ENCODE measurements at places on chromosomes 11 and 22. TPM values are rescaled to one million over a fixed set of nuclear protein-coding genes. Genes with fewer than 3 reads are reported as not detected.

The PIWIL4 gene
- polyA plus RNA-seq: 2.6 TPM

The SART1 gene
- polyA plus RNA-seq: 48.7 TPM

The OR5L2 gene
- polyA plus RNA-seq: not detected

The MB gene
- 0.84 TPM for polyA plus RNA-seq

The RASD2 gene
- 1.1 TPM for polyA plus RNA-seq

The PLEKHB1 gene
- 30.4 TPM for polyA plus RNA-seq

The KREMEN1 gene
- polyA plus RNA-seq: 9.3 TPM

The LDLRAD3 gene
- polyA plus RNA-seq: 1.2 TPM

The LDHAL6A gene
- 0.47 TPM for polyA plus RNA-seq

The CCDC15 gene
- polyA plus RNA-seq: 0.22 TPM

DNA sequence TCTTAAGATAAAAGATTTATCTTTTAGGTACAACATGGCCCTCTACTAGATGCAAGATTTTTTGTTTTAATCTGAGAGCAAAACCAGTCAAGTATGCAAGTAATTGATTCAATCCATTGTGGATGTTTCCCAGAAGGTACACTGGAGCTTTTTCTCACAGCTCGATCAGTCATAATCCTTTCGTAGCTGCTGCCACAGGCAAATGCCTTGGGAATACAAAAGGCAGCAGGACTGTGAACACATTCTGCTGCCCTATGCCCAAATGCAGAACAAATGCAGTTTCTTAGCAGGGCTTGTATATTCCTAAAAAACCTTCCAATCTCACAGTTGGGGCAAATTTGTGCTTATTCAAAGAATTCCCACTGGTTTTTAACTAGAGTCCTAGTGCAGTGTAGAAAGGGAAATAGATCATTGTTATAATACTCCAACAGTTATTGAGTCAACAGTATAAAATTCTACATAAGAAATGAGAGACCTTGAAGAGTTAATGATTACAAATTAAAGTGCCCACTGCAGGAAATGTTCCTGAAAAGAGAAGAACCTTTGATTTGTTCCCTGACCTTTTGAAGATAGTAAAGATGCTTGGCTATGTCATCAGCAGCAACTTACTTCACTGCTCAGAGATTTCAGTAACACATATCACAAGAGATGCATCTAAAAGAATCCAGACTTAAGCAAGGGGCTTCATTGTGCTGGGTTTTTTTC lies 14.1 kb downstream of the LPXN start:
- DNase-seq: no peak

DNA sequence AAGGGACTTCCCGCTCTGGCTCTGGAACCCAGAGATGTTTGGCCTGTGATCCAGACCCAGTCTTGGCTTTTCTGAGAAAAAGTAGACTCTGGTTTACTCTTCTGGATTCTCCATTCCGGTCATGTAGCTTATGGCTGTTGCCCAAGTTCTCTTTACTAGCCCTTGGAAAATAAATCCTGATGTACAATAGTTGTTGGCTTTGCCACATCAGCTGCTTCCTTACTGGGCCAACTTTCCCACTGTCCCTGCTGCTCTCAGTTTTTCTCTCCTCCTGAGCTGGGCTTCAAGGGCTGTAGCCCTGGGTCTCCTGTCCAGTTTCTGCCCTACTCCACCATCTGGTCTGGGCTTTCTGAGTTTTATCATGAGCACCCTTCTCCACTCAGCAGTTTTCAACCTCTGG lies 12.5 kb downstream of the PATZ1 start:
- DNase-seq: no peak

DNA sequence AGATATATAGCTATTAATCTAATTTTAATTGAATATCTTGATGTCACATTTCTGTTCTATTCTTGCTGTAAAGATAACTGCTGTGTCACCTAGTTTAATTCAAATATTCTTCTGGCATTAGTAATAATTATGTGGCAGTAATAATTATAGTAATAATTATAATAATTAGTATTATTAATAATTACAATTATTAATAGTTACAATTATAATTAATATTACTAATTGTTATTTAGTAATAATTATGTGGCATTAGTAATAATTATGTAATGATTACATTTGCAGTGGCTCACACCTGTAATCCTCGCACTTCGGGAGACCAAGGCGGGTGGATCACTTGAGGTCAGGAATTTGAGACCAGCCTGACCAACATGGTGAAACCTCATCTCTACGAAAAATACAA lies 1.6 kb upstream of the TRIM5 start:
- no peak for DNase-seq

GRCh38 chr11:94112206-94112953 lies 16.3 kb upstream of the PANX1 start:
- no peak for DNase-seq

DNA sequence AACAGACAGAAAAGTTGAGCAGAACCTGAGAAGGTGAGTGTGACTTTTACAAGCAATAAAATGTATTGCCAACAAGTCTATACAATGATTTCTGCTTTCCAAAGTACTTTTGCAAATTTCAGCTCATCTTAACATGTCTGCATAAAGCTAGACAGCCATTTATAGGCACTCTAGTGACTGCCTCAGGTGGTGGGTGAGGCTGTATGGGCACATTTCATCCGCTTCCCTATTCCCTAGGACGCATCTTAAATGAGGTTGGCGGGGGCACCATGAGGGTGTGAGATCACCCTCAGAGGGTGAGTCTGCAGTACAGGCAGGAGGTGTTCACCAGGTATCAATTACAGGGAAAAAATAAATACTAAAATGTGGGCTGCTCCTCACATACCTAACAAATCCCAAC lies 110.1 kb downstream of the ETS1 start:
- DNase-seq: no peak

GRCh38 chr11:69219991-69220390 lies 64.3 kb downstream of the SMIM38 start:
- no peak for DNase-seq

DNA sequence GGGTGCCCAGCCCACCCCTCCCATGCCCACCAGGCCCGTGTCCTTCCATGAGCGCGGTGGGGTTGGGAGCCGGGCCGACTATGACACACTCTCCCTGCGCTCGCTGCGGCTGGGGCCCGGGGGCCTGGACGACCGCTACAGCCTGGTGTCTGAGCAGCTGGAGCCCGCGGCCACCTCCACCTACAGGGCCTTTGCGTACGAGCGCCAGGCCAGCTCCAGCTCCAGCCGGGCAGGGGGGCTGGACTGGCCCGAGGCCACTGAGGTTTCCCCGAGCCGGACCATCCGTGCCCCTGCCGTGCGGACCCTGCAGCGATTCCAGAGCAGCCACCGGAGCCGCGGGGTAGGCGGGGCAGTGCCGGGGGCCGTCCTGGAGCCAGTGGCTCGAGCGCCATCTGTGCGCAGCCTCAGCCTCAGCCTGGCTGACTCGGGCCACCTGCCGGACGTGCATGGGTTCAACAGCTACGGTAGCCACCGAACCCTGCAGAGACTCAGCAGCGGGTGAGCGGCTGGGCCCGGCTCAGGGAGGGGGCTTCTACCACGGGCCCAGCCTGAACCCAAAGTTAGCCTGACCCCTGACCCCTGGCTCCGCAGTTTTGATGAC lies 3.0 kb downstream of the PKP3 start:
- DNase-seq: no peak

- no peak for DNase-seq
Measured at GRCh38 chr11:86140334-86140990, 71.6 kb upstream of the PICALM start.

GRCh38 chr11:71482216-71482615 lies 29.2 kb downstream of the NADSYN1 start:
- DNase-seq: no peak

DNA sequence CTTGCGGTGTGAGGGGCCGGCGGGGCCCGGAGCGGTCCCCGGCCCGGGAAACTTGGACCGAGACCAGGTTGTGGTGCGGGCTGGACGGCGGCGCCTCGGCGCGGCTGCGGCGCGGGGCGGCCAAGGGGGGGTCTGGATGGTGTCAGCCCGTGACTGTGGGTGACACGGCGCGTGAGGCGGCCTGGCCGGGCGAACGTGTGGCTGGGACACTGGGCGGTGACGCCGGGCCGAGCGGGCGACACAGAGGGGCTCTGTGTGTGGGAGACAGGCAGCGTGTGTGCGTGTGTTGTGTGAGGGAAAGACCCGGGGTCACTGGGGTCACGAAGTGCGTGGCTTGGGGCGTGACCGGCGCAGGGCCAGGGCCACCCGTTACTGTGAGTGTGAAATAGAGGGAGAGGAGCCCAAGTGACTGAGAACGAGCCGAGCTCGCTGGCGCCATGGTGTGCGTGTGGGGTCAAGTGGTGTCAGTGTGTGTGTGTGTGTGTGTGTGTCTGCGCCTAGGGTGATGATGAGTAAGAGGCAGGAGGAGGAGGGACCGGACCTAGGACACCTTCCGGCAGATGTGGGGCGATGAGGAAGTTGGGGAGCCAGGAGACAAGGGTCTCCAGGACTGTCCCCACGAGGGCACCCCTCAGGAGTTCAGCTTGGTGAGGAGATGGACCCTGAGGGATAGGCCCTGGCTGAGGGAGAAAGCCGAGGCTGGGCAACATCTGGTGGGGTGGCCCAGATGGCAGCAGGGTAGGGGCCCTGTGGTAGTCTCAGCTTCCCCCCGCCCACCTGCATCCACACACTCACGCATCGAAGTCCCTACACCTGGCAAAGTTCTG lies 817 bp downstream of the RELT start:
- peak; percentile 58 for DNase-seq

GRCh38 chr22:38727123-38727522 lies 21.4 kb downstream of the GTPBP1 start:
- no peak for DNase-seq

DNA sequence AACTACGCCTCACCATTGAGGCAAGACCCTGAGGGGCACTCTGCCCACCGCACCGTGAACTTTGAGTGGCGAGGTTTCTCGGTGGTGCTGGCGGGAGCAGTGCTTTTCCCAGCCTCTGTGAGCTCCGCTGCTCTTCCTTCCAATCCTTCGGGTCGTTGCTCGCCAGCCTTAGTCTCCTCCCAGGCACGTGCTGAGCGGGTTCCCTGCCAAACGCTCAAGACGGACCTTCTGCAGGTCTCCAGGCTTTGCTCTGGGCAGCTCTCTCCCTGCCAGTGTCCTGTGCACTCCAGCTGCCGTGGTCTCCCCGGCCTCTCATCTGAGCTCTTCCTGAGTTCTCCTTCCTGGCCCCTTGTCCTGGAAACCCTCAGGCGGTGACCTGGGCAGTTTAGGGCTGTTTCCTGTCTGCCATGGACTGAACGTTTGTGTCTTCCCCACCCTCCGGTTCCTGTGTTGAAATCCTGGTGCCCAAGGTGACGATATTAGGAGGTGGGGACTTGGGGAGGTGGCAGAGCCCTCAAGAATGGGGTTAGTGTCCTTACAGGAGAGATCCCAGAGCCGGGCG lies 11.2 kb upstream of the MUC6 start:
- DNase-seq: peak; percentile 42

DNA sequence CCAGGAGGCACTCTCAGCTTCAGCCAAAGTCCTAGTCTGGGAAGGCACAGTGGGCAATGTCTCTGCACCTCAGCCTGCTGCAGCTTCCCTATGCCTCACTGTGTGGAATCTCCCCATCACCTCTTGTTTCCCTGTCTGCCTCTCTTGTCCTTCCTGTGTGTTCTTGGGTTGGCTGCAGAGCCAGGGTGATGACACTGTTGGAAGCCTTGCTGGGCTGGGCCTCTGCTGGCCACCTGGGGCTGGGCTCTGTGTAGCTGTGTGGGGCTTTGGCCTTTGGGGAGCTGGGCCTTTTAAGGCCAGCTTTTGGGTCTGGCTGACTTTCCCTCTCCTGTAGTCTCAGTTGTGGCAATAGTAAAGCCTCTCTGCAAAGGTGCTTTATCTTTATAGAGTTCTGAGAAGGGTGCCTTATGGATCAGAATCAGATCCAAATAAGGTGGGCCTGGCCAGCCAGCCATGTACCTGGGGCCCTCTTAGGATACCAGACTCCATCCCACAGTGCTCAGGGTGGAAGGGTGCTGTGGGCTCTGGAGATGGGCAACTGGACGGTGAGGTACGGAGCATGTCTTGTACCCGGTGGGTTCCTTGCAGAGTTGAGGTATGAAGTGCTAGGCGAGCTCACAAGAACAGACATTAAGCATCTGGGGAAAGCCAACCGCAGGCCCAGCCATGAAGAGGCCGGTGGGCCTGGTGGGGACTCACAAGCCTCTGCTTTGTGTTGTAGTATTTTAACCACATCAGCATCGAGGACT lies 10.3 kb upstream of the RANBP1 start:
- DNase-seq: no peak

- DNase-seq: no peak
Measured at GRCh38 chr11:120272303-120272702, 32.4 kb downstream of the POU2F3 start.

Measured in kidney (tissue), 22 donors.